ENCODE measurements at places on chromosomes 5 and 9.

- no peak for DNase-seq
These were observed 223.3 kb downstream of the NDUFS4 start for GRCh38 chr5:53783624-53784228.

DNA sequence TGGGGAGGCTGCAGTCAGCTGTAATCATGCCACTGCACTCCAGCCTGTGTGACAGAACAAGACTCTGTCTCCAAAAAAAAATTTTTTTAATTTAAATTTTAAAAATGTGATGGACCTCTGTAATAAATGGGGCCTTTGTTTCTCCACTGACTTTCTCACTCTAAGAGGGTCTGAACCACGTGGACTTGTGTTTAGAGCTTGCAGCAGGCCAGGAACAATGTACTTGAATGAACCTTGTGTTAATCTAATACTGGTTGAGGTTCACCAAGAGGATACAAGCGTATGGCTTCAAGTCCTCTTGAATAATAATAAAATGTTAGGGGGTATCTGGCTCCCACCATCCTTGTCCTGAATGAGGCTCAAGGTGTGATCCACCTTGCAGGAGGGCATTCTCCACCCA, 14.4 kb upstream of the SLC2A8 start:
- DNase-seq, result no peak

DNA sequence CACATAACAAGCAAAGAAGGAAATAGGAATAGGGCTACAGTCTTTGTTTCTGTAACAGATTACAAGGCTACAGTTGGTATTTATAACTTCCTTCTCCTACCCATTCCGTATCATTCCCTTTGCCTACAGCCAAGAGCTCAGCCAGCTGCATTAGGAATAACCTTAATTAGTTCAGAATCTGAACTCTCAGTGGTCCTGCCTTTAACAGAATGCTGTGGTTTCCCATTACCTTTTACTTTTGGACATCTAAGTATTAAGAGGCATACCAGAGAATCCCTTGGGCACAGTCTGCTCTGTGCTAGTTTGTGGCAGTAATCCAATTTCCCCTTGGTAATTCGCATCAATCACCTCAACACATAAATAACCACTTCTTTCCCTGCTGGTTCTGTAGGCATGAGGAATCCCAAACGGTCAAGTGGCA, 44.2 kb downstream of the PKD2L2 start:
- no peak for DNase-seq

GRCh38 chr5:1292139-1292538, 2.7 kb downstream of the TERT start:
- no peak for DNase-seq

DNA sequence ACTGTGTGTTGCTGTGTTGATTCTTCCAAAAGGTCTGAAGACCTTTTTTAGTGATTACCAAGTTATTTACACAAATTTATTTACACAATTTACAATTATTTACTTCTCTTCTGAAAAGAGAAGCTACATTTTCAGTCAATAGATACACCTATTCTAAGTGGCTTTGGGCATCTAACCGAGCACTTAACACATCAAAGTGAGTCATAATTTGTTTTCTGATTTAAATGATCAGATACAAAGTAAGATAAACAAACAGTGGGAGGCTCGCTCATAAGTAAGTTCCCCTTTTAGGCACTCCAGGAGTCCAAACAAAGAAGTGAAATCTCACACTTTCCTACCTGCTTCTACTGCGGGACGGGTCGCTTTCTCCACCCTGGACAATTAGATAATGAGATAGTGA, 90.2 kb downstream of the APBA1 start:
- DNase-seq, result no peak
